NT2/D1 (cell line): ENCODE measurements at places on chromosomes 7 and 10.

DNA sequence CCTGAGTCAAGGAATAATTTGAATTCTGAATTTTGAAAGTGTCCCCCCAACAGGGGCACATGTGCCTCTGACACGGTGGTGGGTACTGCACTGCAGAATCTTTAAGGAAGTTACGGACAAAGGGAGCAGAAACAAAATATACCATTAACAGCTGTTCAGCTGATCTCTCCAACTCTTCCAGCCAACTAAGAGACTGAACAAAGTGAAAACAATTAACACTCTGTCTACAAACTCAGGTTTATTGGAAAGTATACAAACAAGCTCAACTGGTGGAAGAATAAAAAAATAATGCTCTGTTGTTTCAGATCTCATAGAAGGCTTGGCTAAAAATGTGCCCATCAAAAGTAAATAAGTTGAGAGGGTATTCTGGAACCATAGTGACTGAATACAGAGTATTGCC is 34.4 kb downstream of the ASB4 start:
- DNase-seq: no peak

- no peak for DNase-seq
Observed at GRCh38 chr10:27450225-27450624, 53.9 kb upstream of the RAB18 start.

- DNase-seq: no peak
Observed at GRCh38 chr7:80934321-80934720, 15.5 kb upstream of the SEMA3C start.

DNA sequence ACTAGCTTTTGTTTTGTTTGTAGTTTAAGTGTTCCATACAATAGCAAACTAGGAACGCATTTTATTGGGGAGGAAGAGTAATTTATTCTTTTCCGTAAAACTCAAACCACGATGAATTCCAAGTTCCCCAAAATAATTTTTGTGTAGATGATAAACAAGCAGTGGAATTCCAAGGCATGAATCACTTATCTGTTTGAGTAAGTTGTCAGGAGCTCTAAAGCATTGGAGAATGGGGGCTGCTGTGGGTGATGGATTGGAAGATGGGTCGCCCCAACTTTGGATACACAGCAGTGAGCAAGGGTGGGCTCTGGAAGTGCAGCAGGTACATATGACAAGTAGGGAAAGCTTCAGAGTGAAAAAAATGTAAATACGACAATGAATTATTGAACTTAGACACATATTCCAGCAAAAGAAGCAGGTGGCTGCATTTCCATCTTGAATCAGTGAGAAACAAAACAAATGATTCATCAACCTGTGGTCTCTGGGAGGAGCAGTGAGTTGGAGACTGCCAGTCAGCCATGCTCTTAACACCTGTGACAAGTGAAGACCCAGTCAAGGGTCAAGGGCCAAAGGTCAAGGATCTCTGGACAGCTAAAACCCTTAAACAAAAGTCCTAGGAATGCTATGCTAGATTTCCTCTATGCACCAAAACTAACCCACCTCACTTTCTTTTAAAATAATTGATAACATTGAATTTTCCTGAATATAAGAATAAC is 34.2 kb upstream of the ADRB1 start:
- DNase-seq: no peak

DNA sequence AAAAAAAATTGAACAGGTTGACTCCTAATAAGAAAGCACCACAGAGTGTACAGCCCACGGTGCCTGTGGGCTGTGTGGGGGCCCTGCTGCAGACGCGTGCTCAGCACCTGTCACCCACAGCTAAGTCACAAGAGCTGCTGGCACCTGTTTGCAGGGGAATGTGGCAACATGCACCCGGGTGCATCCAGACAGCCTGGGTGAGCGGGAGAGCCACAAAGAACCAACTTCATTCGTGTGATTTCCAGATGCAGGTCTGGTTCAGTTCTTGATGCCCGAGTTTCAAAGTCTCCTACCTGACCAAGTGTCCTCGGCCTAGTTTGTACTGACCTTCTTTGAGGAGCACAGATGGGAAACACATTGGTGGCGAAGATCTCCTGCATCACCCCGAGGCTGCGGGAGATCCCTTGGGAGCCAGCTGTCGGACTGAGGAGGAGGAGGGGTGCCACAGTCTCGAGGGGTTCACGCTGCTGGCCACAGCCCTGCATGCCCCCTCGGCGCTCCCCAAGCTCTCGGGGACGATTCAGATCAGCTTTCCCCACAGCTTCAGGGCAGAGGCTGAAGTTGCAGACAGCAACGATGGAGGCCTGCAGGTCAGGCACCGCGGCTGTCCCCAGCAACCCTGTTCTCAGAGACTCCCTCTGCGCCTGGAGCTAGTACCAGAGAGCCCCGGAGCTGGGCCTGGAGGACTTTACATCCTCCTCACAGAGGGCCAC is 35.3 kb downstream of the AMZ1 start:
- DNase-seq: no peak

GRCh38 chr7:53351681-53352080 is 316.2 kb downstream of the POM121L12 start:
- DNase-seq: no peak
